ENCODE measurements at places on chromosomes 3 and 15. TPM values are rescaled to one million over a fixed set of nuclear protein-coding genes. Genes with fewer than 3 reads are reported as not detected.

DNA sequence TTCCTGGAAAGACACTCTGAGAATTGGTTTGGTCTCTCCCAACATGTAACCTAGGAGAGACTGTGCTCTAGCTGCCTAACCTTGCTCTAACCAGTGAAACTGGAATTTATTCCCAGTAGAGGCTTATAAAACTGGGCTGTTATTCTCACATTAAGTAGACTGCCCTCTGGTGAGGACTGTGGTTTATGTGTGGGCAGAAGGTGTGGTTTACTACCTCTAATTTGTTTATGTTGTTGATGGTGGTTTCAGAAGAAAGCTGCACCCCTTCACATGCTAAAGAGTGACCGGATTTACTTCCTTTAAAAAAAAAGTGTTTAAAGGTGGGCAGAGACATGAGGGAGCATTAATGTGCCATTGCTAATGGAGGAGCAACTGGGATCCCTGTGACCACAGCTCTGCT lies 273.2 kb downstream of the MECOM start:
- DNase-seq = peak; percentile 32

- peak; percentile 57 for DNase-seq
Measured at GRCh38 chr15:33068007-33068481, 126.5 kb downstream of the FMN1 start.

DNA sequence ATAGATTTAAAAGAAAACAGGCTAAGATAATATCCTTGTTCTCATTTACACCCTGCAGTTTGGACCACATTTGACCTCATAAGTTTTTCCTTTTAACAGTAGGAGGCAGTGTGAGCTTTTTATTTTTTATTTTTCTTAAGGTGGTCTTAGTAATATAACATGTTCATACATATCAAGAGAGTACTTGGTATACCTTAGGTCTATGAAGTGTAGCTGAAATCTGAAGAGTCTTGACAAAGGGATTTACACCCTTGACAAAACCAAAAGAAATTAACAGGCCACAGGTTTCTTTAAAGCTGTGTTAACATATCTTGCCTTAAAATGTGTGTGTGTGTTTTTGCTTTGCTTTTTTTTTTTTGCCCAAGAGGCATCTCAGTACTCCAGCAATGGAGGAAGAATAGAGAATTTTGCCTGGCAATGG lies 3.2 kb downstream of the RAP2B start:
- peak; percentile 13 for DNase-seq

- DNase-seq = no peak
Measured at GRCh38 chr3:194757647-194758061, 72.0 kb downstream of the FAM43A start.

DNA sequence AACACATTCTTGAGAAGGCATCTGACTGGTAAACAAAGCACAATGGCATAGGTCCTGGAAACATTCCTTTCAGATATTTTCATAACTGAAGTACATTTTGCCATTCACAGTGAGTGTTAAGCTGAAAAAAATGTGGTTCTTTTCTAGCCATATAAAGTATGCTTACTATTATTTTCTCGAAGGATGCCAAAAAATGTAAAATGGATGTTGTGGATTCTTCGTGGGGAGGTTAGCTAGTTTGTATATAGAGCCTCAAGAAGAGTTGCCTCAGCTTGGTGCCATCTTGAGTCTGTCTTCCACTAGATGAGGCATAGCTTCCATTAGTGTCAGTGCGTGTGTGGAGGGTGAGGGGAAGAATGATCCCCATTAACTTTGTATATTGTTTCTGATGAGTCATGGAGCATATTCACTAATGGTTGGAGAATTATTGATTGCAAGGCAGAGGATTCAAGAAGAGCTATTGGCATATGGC lies 4.1 kb downstream of the MBNL1 start:
- no peak for DNase-seq

GRCh38 chr3:64361962-64362735 lies 136.9 kb upstream of the PRICKLE2 start:
- DNase-seq = no peak

DNA sequence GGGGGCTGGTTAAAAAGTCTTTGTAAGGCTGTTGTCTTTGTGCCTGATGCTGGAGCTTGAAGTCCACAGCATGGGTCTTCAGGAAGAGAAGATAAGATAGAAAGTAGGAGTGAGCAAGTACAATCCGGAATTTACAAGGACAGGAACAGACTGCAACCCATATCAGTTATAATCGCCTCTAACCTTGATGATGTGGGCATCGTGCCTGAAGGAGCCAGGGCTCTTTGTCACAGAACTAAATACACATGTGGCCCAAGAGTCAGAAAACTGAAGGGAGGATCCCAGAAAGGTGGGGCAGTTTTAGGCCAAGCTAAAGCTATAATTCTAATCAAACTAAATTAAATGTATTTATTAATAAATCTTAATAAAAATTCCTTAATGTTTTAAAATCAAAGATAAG lies 132.2 kb downstream of the TMCO5A start:
- DNase-seq = no peak

The HOMER2 gene
- total RNA-seq = 23.9 TPM

The PARP15 gene
- total RNA-seq = 0.12 TPM

The ATP10A gene
- 0.97 TPM for total RNA-seq

The CHST13 gene
- total RNA-seq = 8.4 TPM
